ENCODE measurements at places on chromosomes 12 and 14.

- DNase-seq: peak; percentile 36
These were observed 128.0 kb downstream of the RFLNA start for GRCh38 chr12:124422570-124423523.

DNA sequence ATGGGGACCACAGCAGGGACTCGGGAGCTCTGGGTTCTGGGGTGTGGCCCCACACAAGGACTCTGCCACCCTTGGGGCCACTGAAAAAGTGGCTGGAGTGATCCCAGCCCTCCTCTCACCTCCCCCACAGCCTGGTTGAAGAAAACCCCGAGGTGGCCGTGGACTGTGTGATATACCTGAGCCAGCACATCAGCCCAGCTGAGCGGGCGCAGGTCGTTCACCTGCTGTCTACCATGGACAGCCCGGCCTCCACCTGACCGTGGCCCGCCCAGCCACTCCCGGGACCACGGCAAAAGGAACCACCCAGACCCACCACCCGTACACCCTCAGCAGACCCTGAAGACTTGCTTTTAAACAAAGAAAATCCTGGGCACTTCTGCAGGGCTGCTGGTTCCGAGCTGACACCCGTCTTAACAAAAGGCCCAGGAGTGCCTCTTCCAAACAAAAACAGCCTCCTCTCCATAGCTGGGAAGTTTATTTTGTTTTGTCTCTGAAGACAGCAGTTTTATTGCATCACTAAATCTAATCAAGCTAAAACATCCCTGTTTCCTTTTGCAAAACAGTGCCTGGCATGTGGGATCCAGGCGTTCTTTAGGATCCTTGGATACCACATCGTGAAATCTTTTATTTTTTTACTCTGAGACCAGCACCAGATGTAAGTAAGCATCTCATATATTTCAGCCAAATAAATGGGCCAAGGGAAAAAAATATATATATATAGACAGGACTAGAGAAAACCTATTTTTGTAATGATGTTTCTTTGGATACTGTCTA lies 42.8 kb downstream of the FOXN4 start:
- no peak for DNase-seq

GRCh38 chr12:13196130-13196921 lies at the start of gene EMP1:
Gene EMP1 (plus strand): TSS chr12:13196726. CDS start chr12:13211511, 14,785 bp downstream.
- DNase-seq: no peak

DNA sequence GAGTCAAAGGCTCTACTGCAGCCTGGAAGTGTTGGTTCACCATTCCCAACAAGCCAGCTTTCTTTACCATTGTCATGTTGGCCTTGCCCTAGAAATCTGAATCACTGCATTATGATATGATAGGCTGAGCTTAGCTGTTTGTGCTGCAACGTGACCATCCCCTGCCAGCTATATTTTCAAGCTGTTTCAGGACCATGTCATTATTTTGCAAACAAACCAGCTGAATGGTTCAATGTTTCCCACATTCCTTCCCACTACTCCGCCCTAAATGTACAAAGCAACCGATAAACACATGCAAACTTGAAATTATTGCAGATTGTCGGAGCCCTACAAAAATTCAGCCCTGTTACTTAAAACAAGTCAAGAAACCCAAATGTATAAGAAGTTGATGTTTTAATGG lies 136.1 kb downstream of the KICS2 start:
- no peak for DNase-seq

DNA sequence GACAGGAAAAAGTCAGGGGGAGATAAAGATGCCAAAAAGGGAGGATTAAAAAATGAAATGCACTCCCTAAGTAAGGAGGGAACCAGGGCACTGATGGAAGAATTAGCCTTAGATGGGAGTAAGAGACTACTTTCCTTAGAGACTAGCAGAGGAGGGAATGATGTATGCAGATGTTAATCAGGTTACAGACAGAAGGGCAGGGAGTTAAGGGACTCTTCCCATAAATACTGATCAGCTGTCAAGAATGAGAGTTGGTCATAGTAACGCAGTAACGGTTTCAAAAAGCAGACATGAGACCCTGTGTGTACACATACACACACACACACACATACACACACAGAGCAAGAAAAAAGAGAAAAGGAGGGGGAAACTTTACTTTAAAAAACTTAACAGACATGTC lies 93.4 kb downstream of the PHLDA1 start:
- DNase-seq: no peak
